SK-N-DZ (cell line): ENCODE measurements at places on chromosomes 5 and 9.

DNA sequence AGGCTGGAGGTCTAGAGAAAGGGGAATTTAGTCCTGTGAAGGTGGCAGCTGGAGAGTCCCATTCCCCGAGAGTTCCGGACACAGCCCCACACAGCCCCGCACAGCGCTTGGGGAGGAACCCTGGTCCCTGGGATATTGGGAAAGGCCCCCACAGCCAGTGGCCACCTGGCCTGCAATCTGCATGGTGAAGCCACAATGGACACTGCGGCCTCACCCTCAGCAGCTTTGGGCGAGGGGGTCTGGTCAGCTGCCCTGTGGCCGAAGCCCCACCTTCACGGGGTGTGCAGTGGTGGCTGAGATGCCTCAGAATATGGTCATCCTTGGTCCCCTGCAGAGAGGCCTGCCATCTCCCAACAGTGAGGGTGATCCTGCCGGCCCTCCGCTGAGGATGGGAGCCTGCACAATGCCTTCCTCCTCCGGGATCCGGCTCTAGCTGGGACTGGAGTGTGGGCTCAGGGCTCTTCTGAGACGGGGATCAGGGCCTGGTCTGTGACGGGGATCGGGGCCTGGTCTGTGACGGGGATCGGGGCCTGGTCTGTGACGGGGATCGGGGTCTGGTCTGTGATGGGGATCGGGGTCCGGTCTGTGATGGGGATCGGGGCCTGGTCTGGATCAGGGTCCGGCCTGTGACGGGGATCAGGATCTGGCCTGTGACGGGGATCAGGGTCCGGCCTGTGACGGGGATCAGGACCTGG, 33.3 kb upstream of the TMEM250 start:
- DNase-seq, result no peak

- DNase-seq, result no peak
Observed at GRCh38 chr5:156477196-156477595, 150.2 kb downstream of the SGCD start.

GRCh38 chr5:11483630-11484029, 420.6 kb downstream of the CTNND2 start:
- DNase-seq, result no peak

DNA sequence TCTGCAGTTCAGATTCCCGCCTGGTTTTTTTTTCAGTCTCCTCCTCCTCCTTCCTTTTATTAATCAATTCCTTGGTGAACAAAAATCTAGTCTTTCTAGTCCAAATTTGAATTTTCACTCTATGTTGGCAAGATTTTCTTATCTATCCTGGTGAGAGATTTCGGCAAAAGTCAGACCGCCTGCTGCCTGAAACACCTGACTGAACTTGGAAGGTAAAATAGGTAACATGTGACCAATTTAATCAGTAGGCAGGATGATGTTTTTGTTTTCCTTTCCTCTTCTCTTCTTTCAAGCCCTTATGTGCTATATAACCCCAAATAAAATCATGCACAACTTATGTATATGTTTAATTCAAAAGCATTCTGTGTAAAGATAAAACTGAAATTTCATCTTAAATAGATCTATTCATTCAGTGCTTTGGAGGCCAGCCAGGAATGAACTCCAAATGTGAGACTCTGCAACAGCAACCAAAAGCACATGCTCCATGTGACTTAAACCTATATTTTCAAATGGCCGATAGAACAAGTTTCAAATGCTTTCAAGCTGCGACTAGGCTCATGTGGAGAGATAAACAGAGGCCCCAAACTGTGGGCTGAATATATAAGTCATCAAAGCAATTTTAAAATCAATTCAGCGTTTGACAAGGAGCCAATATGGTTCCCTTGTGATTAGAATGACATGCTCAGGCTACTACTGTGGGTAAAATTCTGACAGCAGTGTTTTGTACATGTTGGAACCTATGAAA, 100.4 kb upstream of the SEMA6A start:
- DNase-seq, result no peak
